ENCODE measurements at places on chromosomes 7 and 10.

- no peak for DNase-seq
Observed at GRCh38 chr10:67863094-67863493, 21.4 kb upstream of the SIRT1 start.

DNA sequence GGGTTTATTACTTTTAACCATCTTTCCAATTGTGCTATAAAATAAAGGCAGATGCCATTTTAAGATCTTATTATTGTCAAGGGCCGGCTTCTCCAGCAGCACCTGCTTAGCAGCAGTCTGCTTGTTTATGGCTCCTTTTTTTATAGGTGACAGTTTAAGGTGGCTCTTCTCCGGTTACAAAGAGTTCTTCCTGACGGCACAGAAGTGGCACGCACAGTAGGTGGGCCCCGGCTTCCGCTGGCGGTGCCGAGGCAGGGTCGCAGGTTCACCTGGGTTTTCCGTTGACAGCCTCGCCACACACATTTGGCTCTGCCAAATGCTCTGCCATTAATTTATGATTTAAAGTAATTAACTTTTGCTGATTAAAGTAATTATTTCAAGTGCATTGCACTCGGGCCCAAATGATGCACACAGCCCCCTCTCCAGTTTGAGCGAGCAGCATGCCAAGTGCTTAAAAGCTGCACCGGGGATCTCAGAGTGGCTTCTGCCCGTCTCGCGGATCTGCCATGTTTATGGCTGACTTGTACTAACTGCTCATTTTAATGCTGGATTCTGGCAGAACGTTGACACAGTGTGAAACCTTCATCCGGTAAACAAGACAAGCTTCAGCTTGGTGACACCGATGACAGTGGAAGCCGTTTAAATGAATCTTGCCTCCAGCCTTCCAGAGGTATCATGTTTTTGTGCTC, 355.1 kb upstream of the MKI67 start:
- DNase-seq = no peak

- no peak for DNase-seq
Observed at GRCh38 chr7:43303740-43304241, 191.3 kb downstream of the HECW1 start.

DNA sequence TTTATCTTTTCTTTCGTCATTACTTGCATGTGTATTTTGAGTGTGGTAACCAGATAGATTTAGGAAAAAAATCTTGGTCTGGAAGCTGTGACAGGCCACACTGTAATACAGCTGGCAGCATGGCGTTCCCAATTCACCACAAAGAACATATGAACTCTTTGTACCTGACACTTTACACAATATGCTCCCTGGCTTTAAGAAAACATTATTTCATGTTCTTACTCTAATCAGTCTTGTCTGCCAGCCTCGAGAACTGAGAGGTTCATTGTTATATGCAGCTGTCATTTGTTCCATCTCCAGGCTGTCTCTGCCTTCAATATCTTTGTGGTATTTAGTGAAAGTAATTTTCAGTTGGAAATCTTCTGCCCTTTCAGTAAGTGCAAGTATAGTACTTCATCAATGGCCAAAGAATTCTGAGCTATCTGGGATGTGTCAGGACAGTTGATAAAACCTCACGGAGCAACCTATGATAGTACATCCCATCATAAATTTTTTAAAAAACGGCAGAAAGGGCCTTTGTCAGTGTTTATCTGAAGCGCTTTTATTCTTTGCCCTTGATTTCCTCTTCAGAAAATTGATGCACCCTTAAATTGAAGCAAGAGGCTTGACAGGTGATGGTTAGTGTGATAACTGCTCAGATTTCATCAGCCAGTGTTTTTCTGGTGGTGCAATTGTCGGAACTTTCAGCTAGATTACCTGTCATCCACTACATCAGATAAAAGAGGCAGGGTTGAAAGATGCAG, 146.3 kb upstream of the SP8 start:
- DNase-seq = no peak

GRCh38 chr10:68403701-68404100, 3.4 kb downstream of the RUFY2 start:
- no peak for DNase-seq

Data from GM18507 (cell line).